Activated T-cell treated with anti-CD3 and anti-CD28 coated beads, Interleukin-2, amount 50 U/mL, for 48 hours (primary cell): ENCODE measurements at places on chromosomes 16 and 17.

- DNase-seq: peak; percentile 63
Observed at GRCh38 chr17:1515640-1516387, 598 bp downstream of the INPP5K start.

GRCh38 chr17:11880714-11881113, 116.6 kb downstream of the ZNF18 start:
- DNase-seq: no peak

- DNase-seq: no peak
Observed at GRCh38 chr17:40533896-40534295, 31.4 kb downstream of the CCR7 start.

GRCh38 chr17:1604831-1605528, 23.7 kb downstream of the SLC43A2 start:
- peak; percentile 31 for DNase-seq

DNA sequence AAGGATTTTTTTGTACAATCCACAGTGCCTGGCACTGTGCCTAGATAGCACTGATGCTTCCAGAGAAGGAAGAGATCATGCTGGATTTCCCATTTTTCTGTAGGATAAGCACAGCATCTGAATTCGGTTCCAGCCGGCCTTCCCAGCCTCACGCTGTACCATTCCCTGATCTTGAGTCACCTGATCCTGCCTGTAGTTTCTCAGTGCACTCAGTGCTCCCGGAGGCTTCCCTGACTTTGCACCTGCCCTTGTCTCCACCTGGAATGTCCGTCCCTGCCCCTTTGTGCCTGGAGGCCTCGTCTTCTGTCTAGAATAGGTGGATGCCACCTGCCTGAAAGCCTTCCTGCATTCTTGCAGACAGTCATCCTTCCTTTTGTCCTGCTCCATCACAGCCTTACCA, 179.9 kb downstream of the CCDC182 start:
- DNase-seq: no peak

DNA sequence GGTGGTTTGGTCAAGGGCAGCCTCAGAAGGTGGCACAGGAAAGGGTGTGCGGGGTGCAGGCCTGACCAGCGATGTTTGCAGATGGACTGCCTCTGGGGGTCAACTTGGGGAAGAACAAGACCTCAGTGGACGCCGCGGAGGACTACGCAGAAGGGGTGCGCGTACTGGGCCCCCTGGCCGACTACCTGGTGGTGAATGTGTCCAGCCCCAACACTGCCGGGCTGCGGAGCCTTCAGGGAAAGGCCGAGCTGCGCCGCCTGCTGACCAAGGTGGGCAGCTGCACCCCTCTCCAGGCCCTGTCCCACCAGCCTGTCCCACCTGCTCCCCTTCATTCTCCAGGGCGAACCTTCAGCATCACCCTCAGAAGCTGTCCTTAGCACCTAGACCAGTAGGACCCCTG, 12.5 kb downstream of the DHODH start:
- no peak for DNase-seq

- no peak for DNase-seq
Observed at GRCh38 chr17:81498953-81499600, 13.5 kb downstream of the ACTG1 start.

DNA sequence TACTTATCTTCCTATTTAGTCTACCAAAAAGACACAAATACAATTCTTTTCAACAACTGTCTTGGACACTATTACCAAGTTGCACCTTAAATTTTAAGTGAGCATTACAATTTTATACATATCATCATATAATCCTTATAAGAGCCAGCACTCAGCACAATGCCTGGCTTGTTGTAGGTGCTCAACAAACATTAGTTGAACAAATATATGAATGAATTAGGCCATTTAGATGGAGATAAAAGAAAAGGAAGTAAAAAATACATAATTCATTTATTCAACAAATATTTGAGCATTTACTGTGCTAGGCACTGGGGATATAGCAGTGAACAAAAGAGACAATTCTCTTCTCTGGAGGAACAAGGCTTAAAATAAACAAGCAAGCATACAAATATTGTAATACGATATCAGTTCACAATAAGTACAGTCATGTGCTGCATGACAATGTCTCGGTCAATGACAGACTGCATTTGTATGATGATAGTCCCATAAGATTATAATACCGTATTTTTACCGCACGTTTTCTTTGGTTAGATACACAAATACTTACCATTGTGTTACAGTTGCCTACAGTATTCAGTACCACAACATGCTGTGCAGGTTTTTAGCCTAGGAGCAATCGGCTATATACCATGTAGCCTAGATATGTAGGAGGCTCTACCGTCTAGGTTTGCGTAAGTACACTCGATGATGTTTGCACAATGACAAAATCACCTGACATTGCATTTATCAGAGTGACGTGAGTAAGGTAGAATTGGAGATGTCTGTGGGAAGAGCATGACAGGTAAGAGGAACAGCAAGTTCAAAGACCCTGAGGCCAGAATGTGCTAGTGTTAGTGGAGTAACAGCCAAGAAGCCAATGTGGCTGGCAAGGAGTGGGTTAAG, 86.4 kb upstream of the HS3ST2 start:
- no peak for DNase-seq

DNA sequence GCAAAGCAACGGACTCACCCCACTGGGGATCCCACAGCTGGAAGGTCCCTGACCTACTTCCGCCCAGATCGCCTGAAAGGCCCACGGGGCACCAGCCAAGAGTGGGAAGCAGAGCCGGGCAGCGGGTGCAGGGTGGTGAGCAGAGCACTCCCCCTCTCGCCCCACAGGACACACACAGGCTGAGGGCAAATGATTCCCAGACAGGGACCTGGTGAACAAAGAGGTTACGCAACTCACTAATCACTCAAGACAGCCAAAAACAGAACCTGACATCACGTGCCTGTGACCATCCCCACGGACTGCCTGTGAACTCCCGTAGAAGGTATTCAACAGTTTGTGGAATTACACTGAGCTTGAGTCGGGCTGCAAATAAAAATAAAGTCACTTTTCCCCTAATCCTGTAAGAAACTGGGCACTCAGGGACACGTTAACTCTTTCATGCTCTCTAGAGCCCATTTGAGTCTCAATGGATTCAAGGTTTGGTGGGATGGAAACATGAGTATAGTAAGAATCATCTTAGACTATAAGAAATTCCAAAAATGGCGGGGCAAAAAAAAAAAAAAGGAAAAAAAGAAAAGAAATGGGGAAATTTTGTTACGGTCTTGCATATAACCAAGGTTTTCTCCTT, 396.1 kb downstream of the SOX9 start:
- no peak for DNase-seq

DNA sequence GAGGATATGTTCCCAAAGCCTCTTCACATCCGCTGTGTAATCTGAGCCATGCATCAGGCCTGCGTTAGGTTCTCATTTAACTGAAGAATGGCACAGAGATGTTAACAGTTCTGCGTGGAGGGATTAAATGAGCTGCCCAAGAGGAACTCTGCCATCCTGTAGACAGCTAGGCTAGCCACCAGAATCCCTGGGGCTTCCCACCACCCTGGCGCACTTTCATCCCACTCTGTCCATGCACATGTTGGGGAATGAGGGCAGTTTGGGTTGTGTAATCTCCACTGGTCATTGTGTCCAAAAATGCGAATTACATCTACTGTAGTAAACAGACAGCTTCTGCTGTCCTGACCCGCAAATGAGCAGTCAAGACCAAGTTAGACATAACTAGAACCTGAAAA, 1.0 kb upstream of the GLG1 start:
- DNase-seq: no peak

GRCh38 chr16:17224879-17225281, 245.9 kb downstream of the XYLT1 start:
- DNase-seq: peak; percentile 34

DNA sequence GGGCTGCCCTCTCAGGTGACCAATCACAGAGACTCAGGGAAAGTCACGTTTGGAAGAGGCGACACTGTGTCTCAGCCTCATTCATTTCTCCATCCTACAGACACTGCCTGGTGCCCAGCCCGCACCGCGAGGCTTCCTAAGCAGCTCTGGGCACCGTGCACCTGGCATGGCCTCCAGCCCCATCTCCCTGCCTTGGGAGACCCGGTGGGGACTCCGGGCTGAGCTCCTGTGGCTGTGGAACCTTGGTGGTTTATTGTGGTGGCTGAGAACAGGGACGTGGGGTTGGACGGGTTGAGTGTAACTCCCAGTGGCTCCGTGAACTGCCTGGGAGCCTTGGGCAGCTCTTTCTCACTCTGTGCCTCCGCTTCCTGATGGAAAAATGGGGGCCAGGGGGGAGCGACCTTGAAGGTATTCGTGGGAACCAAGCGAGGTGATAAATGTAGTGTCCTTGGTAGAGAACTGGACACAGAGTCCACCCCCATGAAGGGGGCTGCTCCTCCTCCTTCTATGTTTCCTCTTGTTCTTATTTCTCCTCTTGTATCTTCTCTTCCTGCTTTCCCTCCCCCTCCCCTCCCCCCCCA, 215.4 kb downstream of the SEC14L1 start:
- peak; percentile 22 for DNase-seq

DNA sequence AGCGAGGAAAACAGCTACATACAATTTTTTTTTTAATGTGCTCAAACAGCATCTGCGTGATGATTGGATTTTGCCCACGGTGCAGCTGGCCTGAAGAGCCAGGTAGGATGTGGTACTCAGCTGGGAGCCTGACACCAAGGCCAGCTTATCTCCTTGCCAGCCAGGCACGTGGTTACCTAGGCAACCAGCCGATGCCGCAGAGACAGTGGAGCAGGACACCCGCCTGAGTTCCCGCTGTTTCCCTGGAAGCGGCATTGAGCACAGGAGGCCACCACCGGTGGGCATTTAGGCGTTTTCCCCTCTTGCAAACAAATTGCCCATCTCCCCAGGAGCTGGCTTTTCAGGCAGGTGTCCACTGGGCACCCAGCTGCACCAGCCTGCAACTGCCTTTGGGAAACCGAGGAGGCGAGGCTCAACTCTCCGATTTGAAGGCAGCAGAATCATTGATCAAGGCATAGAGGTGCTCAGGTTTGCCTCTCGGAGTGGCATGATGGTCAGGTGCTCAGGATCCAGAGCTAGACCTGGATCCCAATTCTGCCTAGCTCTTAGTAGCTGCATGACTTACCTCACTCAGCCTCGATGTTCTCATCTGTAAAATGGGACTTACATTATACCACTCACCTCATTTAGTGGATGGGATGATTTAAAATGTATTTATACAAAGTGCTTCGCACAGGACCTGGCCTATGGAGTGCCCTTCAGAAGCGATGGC, 137.5 kb upstream of the PLCG2 start:
- no peak for DNase-seq
